ENCODE measurements at places on chromosomes 2 and 18. TPM values are rescaled to one million over a fixed set of nuclear protein-coding genes. Genes with fewer than 3 reads are reported as not detected.

MPHOSPH10 gene
- 25.6 TPM for total RNA-seq

- DNase-seq: no peak
These were observed 42.5 kb downstream of the DCDC2C start for GRCh38 chr2:3745920-3746319.

DNA sequence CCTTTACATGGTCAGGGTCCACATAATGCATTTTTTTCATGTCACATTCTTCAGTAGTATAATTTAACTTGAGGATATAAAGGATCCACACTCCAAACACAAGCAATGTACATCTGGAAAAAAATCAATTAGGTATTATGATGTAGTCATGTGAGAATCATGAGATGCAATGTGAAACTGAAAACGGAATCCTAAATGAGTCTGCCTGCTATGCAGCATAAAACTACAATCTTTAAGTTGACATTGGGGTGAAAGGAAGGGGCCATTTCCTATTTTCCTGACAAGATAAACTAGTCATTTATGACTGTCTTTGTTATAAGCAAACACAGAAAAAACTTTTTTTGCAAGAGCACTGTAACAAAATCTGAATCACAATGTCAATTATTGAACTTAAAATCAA lies 27.6 kb downstream of the ST3GAL5 start:
- no peak for DNase-seq

DNA sequence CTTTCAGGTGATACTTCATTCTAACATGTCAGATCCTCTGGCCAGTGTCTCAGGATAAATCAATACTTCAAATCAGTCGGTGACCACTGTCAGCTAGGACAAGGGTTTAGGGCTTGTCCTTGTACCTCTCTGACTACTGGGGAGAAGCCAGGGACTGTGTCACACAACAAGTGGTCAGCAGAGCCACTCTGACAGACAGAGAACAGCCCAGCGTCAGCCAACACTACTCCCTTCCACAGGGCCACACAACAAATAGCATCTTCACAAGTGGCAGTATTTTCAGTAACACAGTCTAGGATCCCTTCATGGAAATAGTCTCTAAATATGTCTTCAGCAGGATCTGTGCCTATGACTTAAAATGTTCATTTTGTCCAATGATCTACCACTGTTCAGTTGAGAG lies 14.2 kb downstream of the FLACC1 start:
- DNase-seq: no peak

DNA sequence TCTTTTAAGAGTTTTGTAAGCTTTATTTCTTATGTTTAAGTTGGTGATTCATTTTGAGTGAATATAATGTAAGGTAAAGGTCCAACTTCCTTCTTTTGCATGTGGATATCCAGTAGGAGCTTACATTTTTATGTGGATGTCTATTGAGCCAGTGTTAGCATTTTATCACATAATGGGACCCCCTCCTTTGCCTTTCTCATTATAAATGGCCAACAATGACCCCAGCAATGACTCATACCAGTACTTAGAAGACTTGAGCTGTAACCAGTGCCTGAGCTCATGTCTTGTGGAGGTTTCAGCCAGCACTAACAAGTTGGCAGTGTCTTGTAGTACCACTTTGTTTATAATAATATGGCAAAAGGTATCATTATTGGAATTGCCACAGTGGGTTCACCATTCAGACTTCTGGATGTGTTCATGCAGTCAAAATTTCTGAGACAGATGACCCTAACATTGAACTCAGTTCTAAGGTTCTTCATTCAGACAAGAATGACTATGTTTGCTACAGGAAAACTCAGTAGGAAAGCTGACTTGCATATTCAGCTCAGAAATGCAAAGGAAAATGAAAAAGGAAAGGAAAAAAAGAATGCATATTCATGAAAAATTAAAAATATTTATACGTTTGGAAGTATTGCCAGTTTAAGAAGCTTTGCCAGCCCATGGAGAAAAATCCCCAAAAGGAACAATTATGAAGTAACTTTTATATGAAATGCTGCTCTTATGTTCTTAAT lies 41.0 kb downstream of the CDKL4 start:
- no peak for DNase-seq

DNA sequence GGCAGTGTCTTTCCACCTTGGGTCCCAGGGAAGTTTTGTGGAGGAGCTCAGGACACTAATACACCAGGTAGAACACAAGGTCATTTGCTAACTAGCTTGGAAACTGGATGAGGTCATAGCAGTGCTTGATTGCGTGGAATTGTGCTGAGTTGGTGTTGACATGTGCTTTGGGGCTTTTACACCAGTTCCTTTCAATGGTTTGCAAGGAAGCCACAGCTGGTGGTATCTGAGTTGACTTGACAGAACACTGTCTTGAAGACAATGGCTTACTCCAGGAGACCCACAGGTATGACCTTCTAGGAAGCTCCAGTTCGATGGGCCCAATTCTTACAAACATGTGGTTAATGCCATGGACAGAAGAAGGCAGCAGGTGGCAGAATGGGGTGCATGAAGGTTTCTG lies 5.9 kb downstream of the CTLA4 start:
- no peak for DNase-seq

GRCh38 chr2:215755641-215756345 lies 257.6 kb downstream of the MREG start:
- no peak for DNase-seq

LHCGR gene
- 7.5 TPM for total RNA-seq

TXNDC2 gene
- total RNA-seq: 30.5 TPM

DNA sequence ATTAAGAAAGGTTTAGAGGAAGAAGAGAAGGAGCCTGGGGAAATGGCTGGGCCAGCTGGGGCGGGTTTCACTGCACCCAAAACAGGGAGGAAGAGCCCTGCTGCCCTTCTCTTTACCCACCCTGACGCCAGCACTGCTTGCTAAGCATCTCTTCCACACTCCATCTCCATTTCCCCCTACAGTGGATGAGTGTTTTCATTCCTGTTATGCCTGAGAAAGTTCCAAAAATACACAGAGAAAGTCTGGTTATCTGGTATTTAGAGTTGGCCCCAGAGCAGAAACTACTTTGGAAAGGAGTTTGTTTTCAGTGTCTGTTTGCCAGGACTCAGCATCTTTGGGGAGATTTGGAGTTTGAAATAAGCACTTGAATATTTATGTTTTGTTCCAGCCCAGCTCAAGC lies 451.0 kb downstream of the SLC4A3 start:
- DNase-seq: no peak

- DNase-seq: peak; percentile 80
These were observed 10.6 kb upstream of the ITGB6 start for GRCh38 chr2:160210599-160211138.

DNA sequence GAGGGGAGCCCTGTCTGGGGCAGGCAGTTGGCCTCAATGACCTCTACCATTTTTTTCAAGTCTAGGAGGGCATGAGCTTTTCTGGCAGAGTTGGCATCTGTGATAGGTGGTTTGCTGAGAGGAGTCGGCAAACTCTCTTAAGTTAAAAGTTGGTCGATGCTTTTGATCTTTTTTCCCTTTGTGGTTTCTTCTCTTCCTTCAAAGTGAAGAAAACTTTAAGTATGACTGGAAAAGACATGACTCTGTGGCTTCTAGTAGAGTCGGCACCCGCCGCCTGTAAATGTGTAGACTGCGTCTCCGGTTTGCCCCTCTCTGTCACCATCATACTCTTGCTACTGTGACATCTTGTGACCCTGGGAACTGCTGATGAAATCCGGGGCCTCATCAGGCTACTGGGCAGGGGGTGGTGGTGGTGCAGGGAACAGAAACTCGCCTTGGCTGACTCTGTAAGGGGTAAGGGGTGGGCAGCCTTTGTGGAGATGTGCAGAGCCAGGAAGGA lies 21.1 kb downstream of the INPP5D start:
- peak; percentile 16 for DNase-seq

- peak; percentile 50 for DNase-seq
These were observed 75.8 kb downstream of the PHLPP1 start for GRCh38 chr18:62790871-62791772.

GRCh38 chr2:159249990-159250715 lies 36.4 kb downstream of the WDSUB1 start:
- peak; percentile 59 for DNase-seq

DNA sequence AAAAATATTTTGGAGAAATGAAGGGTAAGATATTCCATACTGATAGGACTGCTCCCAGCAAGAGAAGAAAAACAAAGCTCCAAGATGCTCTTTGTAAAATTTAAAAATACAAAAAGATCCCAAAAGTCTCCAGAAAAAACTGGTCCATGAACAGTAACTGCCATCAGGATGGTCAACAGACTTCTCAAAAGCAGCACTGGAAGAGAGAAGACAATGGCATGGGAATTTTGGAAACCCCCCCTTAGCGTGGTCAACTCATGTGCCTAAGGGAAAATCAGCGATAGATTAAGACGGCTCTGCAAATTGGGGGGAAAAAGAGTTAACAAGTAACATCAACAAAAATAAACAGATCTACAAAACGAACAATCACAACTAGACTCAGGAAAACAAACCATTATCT lies 23.6 kb downstream of the B4GALT6 start:
- DNase-seq: no peak

DNA sequence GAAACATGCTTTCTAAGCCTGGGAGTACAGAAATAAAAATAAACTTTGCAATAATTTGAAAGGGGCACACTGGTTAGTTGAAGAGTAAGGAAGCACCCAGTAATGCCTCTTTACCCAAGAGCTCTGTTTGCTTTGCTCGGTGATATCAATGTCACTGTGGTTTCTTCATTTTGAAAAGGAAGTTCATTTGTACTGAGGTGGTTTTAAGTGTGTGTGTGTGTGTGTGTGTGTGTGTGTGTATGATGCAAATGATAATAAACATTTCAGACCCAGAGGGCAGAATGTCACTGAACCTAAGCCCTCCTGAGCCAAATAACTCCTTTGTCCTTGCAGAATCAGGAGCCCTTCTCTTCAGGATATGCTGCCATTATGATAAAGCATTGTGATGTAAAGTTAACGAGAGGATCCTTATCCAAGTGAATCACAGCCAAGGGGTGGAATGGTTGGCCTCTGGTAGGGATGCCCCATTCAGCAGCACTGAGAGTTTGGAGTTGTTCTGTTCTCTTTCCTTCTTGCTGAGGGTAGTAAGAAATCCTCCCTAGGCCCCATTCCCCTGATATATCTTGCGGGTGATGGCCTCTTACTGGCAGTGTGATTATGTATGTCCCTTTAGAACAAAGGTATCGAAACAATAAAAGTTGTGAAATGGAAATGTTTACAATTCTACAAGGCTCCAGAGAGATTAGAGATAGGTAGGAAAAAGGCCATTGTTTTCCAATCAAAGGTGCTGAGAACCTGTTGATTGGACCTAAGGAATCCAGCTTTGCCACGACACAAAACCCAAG lies 7.6 kb downstream of the ITGA6 start:
- DNase-seq: no peak

All from testis (tissue), 5 donors.